ENCODE measurements at places on chromosomes 4 and X. TPM values are rescaled to one million over a fixed set of nuclear protein-coding genes. Genes with fewer than 3 reads are reported as not detected.

Gene IBSP
- not detected for total RNA-seq

GRCh38 chrX:68692651-68693050 lies 45.2 kb downstream of the STARD8 start:
- no peak for ATAC-seq

Gene ADH7
- total RNA-seq: 120 TPM

DNA sequence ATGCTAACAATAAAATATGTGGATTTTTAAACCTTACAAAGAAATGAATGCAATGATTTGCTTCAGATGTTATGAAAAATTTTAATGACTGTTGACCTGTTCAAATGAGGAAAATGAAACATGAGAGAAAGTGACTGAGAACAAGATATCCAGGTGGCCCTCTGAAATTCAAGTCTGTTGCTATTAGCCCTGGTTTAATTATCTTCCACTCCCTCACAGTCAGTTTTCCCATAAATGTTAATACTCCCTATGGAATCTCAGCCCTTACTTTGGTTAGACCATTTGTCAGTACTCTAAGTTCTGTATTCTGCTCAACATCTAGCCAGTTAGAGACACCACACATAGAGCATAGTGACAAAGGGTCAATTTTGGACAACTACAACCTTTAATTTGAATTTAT lies 327.8 kb downstream of the PDGFC start:
- ATAC-seq: no peak

Gene CORIN
- total RNA-seq: 0.88 TPM

Gene DMRTC1B
- total RNA-seq: not detected

DNA sequence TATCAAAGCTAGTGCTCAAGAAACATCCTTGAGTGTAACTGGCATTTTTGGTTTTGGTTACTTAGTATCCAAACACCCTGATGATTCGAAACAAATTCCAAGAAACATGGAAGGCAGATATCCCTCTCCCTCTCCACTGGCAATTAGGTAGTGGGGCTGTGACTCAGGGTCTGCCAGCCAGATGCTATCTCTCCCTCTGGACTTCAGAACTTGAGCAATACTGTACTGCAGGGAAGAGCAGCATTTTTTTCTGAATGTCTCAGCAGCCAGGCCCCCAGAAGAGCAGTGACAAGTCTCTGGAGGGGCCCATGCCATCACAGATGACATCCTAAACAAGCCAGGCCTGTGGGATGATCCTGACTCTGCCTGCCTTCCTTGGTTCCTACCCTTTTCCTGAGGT lies 37.3 kb upstream of the BCORL1 start:
- no peak for ATAC-seq

Data from esophagus mucosa (tissue), 1 donor.